ENCODE measurements at places on chromosomes 12 and 14. TPM values are rescaled to one million over a fixed set of nuclear protein-coding genes. Genes with fewer than 3 reads are reported as not detected.

Gene GALNT16
- total RNA-seq: 0.02 TPM

Gene GDF11
- total RNA-seq: 17.3 TPM

Gene ENDOU
- total RNA-seq: not detected

Gene EPYC
- total RNA-seq: not detected

Gene WDHD1
- 32.9 TPM for total RNA-seq

Gene RNASE3
- total RNA-seq: not detected

Gene HSPB8
- not detected for total RNA-seq

Gene OR4E2
- total RNA-seq: not detected

Gene NTN4
- total RNA-seq: not detected

Gene SLC48A1
- total RNA-seq: 10.7 TPM

Gene NOC4L
- total RNA-seq: 28.5 TPM

Gene LRP1-AS
- total RNA-seq: not detected

Gene DDN
- total RNA-seq: 0.29 TPM

Gene RHEBL1
- total RNA-seq: 10.4 TPM

Gene COX8C
- not detected for total RNA-seq

Gene SYNDIG1L
- not detected for total RNA-seq

Gene NIN
- total RNA-seq: 74.3 TPM

Gene OR6C2
- not detected for total RNA-seq

Gene JKAMP
- total RNA-seq: 32.7 TPM

Gene ARMH4
- total RNA-seq: 0.05 TPM

Gene CYP27B1
- total RNA-seq: 4.9 TPM

Gene DENND5B
- 0.10 TPM for total RNA-seq

Gene ABCC9
- not detected for total RNA-seq

Gene DACT1
- 4.7 TPM for total RNA-seq

Gene SALL2
- 1.2 TPM for total RNA-seq

Gene FLRT2
- total RNA-seq: not detected

Gene ERC1
- 37.8 TPM for total RNA-seq

Gene HECTD1
- 102 TPM for total RNA-seq

Gene SERPINA9
- total RNA-seq: not detected

Gene PTCSC3
- total RNA-seq: not detected

Gene BEGAIN
- total RNA-seq: 1.2 TPM

Gene MGAT4C
- total RNA-seq: not detected

Gene BBS10
- 4.5 TPM for total RNA-seq

Gene SSPN
- not detected for total RNA-seq

Gene RILPL1
- total RNA-seq: 1.2 TPM

Gene C12orf54
- total RNA-seq: not detected

Gene TAS2R30
- total RNA-seq: 4.2 TPM

Gene RBM25
- 108 TPM for total RNA-seq

Gene FIGNL2
- total RNA-seq: 0.15 TPM

Gene SLC7A7
- total RNA-seq: not detected

Gene GLIPR1L1
- not detected for total RNA-seq

Gene ATN1
- total RNA-seq: 42.9 TPM

Gene TMEM63C
- 0.80 TPM for total RNA-seq
